ENCODE measurements at places on chromosomes 12 and 14. TPM values are rescaled to one million over a fixed set of nuclear protein-coding genes. Genes with fewer than 3 reads are reported as not detected.

- H3K36me3 ChIP-seq = peaks cover 53% of the 10 kb centered on the region
- no peak overlapping the region for H3K27ac ChIP-seq
- no peak overlapping the region for H3K4me3 ChIP-seq
- peaks cover 17% of the 10 kb centered on the region for H3K4me1 ChIP-seq
These were observed 2.3 kb upstream of the RPL41 start for GRCh38 chr12:56114084-56114483.

DNA sequence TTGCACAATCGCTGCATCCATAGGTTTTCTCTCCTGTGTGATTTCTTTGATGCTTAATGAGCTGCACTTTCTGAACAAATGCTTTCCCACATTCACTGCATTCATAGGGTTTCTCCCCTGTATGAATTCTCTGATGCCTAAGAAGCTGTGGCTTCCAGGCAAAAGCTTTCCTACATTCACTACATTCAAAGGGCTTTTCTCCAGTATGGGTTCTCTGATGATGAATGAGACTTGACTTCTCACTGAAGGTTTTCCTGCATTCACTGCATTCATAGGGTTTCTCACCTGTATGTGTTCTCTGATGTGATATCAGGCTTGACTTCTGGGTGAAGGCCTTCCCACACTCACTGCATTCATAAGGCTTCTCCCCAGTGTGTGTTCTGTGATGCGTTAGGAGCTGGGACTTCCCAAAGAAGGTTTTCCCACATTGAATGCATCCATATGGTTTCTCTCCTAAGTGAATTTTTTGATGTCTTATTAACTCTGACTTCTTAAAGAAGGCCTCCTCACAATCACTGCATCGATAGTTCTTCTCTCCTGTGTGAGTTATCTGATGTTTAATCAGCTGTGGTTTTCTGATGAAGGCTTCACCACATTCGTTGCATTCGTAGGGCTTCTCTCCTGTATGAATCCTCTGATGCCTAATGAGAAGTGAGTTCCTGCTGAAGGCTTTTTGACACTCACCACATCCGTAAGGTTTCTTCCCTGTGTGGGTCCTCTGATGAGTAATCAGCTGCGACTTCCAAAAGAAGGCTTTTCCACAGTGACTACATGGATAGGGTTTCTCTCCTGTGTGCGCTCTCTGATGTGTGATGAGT lies 30.3 kb downstream of the ZNF605 start:
- no peak overlapping the region for H3K4me3 ChIP-seq
- no peak overlapping the region for H3K27ac ChIP-seq
- H3K4me1 ChIP-seq = no peaks in the 10 kb centered on the region
- no peak for DNase-seq
- no peaks in the 10 kb centered on the region for H3K27me3 ChIP-seq

DNA sequence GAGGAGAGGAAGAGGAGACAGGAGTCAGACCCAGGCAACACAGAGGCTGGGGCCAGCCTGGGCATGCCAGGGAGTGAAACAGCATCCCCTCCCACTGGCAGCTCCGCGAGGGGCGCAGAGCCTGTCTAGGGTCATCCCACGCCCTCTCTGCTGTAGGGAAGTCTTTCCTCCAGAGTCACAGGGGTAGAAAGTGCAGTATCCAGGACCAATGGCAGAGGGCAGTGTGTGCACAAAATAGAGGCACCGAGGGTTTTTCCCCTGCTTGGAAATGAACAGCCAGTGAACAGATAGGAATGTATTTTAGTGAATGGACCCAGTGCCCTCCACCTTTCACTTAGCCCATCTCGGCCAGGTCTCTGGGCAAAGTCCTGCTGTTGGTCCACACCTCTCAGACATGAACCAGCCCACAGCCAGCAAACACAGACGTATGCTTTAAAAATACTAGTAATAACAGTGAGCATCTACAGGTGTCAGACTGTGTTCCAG lies 9.4 kb upstream of the KRT74 start:
- no peaks in the 10 kb centered on the region for H3K4me1 ChIP-seq
- DNase-seq = peak; percentile 58
- H3K4me3 ChIP-seq = no peak overlapping the region
- peaks cover 12% of the 10 kb centered on the region for H3K27me3 ChIP-seq
- H3K27ac ChIP-seq = no peak overlapping the region

DNA sequence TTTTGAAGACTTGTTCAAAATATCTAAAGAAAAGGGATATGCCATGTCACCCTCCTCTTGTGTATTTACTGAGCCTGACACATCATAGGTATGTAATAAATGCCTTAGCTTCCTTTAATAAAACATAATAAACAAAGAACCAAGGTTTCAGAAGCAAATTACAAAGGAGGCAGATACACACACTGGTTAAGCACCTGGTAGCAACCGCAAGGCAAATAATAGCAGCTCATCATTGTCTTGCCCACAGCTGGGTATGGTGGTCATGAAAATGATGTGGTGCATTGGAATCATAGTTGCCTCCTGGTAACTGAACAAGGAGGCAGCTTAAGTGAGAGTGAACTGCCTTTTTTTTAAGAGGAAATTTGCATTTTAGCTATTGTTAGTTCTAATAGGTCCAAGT lies 39.0 kb downstream of the PAX9 start:
- no peaks in the 10 kb centered on the region for H3K27me3 ChIP-seq
- H3K4me3 ChIP-seq = no peak overlapping the region
- no peaks in the 10 kb centered on the region for H3K36me3 ChIP-seq
- H3K27ac ChIP-seq = no peak overlapping the region
- H3K4me1 ChIP-seq = no peaks in the 10 kb centered on the region

ANO4 gene
- 0.19 TPM for total RNA-seq

- DNase-seq = no peak
- H3K4me3 ChIP-seq = no peak overlapping the region
- no peaks in the 10 kb centered on the region for H3K27me3 ChIP-seq
These were observed 15.7 kb downstream of the CLEC4C start for GRCh38 chr12:7731486-7731885.

BDKRB2 gene
- 0.59 TPM for total RNA-seq

ANAPC5 gene
- 68.8 TPM for total RNA-seq

APEX1 gene
- total RNA-seq = 57.1 TPM

- no peak overlapping the region for H3K27ac ChIP-seq
- H3K36me3 ChIP-seq = peaks cover 7% of the 10 kb centered on the region
- H3K4me1 ChIP-seq = peaks cover 84% of the 10 kb centered on the region
These were observed 13.8 kb downstream of the FBRSL1 start for GRCh38 chr12:132503618-132504204.

DNA sequence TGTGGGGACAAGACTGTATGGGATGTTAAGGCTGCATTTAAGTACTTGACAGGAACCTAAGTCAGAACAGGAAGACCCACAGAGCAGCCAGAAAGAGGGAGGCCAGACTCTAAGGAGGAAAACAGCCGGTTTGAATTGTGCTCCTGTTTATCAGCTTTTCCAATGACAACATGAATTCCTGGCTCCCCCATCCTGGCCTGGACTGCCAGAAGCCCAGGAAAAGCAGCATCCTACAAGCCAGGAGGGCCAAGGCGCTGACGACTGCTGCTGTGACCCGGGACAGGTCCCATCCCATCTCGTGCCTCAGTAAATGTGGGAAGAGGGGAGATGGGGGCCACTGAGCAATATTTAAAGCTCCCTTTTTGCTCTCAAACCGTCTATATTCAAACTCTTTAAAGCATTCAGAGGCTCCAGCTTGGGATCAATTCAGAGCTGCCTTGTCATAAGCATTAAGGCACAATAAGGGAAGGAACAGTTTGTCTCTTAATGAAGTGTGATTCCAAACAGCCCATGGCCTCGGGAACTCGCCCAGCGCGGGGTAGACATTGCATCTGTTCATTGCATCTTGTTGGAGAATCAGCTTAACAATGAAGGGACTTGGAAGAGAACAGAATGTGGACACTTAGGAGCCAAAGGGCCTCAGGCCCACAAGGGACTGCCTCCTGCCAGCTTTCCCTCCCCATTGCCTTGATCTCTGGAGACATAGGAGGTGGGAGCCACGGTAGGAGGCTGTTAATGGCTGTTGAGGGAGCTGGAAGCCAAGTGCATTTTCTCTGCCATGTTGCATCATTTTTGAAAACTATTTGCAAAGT lies 49.6 kb downstream of the CMKLR1 start:
- H3K4me1 ChIP-seq = no peaks in the 10 kb centered on the region
- DNase-seq = peak; percentile 44
- H3K27ac ChIP-seq = peak overlapping the region; percentile 68
- no peaks in the 10 kb centered on the region for H3K36me3 ChIP-seq
- no peaks in the 10 kb centered on the region for H3K27me3 ChIP-seq

- DNase-seq = peak; percentile 43
- no peak overlapping the region for H3K27ac ChIP-seq
- H3K36me3 ChIP-seq = no peaks in the 10 kb centered on the region
- no peaks in the 10 kb centered on the region for H3K27me3 ChIP-seq
- H3K4me1 ChIP-seq = no peaks in the 10 kb centered on the region
These were observed 239.7 kb downstream of the SLC41A2 start for GRCh38 chr12:104718304-104718929.

SLC35E3 gene
- total RNA-seq = 7.0 TPM

- peak; percentile 92 for DNase-seq
- peak overlapping the region; percentile 99 for H3K27ac ChIP-seq
- peak overlapping the region; percentile 49 for H3K4me3 ChIP-seq
- H3K27me3 ChIP-seq = no peaks in the 10 kb centered on the region
- H3K36me3 ChIP-seq = no peaks in the 10 kb centered on the region
These were observed 4.5 kb upstream of the IRF2BPL start for GRCh38 chr14:77032844-77033621.

- no peak for DNase-seq
- no peaks in the 10 kb centered on the region for H3K27me3 ChIP-seq
- H3K4me1 ChIP-seq = peaks cover 5% of the 10 kb centered on the region
These were observed 108.3 kb upstream of the PLEKHA5 start for GRCh38 chr12:19021240-19021639.

DNA sequence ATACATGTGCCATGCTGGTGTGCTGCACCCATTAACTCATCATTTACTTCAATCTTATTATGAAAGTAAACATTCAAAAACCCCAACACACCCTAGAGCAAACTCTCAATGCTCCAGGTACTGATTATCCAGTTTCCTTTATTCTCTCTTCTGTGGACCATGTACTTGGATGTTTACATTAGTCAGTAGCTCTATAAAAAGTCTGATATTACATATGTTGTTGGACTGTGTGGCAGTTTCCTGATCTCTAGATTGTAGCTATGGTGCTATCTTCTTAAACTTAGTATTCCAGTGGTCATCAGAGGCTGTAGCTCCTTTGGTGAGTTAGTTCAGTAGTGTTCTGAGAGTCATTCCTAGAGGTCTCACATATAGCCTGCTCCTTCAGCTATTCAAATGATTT lies 25.1 kb upstream of the ITGA5 start:
- H3K4me3 ChIP-seq = no peak overlapping the region
- H3K27ac ChIP-seq = no peak overlapping the region
- no peaks in the 10 kb centered on the region for H3K27me3 ChIP-seq

DNA sequence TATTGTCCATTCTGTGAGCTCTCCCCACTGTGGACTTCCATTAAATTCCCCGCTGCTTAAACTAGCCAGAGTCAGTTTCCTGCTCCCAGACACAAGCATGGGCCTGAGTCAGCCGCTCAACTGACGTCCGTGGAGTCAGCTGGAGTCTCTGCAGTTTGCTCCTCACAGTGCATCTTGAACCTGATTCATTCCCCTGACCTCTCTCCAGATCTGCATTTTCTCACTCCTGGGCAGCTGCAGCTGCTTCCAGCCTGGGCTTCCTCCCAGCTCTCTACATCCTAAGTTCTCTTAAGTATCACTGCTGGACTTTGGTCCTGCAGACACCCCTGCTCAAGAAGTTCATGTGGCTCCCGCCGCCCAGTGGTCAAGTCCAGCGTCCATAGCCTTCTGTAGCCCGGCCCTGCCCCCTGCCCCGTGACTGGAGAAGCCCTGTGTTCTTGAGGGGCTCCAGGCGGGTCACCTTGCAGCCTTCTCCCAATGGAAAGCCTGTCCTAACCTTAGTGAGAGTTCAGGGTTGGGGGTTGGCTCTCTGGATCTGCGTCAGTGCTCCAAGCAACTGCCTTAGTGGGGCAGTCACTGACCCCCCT lies 20.0 kb downstream of the NFKBIA start:
- H3K27ac ChIP-seq = peak overlapping the region; percentile 87
- DNase-seq = peak; percentile 62
- H3K36me3 ChIP-seq = no peaks in the 10 kb centered on the region
- H3K27me3 ChIP-seq = no peaks in the 10 kb centered on the region
- H3K4me3 ChIP-seq = no peak overlapping the region
- peaks cover 33% of the 10 kb centered on the region for H3K4me1 ChIP-seq

- H3K36me3 ChIP-seq = no peaks in the 10 kb centered on the region
- no peak for DNase-seq
- H3K27ac ChIP-seq = no peak overlapping the region
- peaks cover 22% of the 10 kb centered on the region for H3K4me1 ChIP-seq
These were observed 503 bp downstream of the HOXC12 start for GRCh38 chr12:53955036-53955775.

DNA sequence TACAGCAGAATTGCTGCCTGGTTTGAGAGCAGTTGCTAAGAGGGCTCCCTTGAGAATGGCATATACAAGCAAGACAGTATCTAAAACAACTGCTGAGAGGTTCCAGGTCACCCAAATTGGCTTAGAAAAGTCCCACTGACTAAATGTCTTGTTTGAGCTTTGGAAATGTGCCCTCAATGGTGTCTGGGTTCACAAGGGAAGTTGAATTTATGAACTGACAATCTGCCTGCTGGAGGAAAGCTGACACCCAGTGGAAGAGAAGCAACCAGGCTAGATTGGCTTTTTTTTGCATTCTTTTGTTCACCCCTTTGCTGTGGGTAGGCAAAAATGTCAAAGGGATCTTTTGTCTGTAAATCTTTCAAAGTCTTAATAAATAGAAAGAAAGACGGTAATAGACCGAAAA lies 44.6 kb upstream of the NPFF start:
- no peaks in the 10 kb centered on the region for H3K27me3 ChIP-seq
- no peak for DNase-seq
- H3K27ac ChIP-seq = no peak overlapping the region
- H3K4me3 ChIP-seq = no peak overlapping the region
- H3K36me3 ChIP-seq = peaks cover 25% of the 10 kb centered on the region

- H3K4me3 ChIP-seq = no peak overlapping the region
- no peak overlapping the region for H3K27ac ChIP-seq
- DNase-seq = no peak
- H3K4me1 ChIP-seq = peaks cover 11% of the 10 kb centered on the region
- no peaks in the 10 kb centered on the region for H3K27me3 ChIP-seq
- H3K36me3 ChIP-seq = no peaks in the 10 kb centered on the region
These were observed 11.1 kb downstream of the ABCB9 start for GRCh38 chr12:122955156-122955555.

- H3K27ac ChIP-seq = no peak overlapping the region
- no peaks in the 10 kb centered on the region for H3K4me1 ChIP-seq
- H3K36me3 ChIP-seq = no peaks in the 10 kb centered on the region
- no peak for DNase-seq
These were observed 264.3 kb upstream of the GARIN6 start for GRCh38 chr12:99383258-99383657.

DNA sequence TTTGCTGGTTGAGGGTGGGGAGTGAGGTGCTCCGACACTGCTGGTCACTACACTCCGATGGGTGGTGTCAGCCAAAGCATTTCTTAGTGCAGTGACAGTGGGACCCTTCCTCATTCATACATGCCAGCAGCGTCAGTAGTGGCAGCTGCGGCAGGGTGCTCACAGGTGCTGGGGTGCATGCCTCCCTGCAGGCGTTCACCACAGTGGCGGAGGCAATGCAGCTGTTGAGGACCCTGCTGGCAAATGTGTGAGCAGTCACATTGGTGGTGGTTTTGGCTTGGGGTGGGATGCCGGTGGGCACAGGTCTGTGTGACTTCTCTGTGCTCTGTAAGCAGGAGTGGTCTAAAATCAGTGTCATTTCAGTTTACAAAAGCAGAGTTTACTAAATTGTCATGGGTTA lies 464.6 kb downstream of the FUT8 start:
- no peaks in the 10 kb centered on the region for H3K27me3 ChIP-seq
- H3K27ac ChIP-seq = no peak overlapping the region
- no peak overlapping the region for H3K4me3 ChIP-seq
- H3K4me1 ChIP-seq = no peaks in the 10 kb centered on the region
